ENCODE measurements at places on chromosomes 11 and 22. TPM values are rescaled to one million over a fixed set of nuclear protein-coding genes. Genes with fewer than 3 reads are reported as not detected.

DNA sequence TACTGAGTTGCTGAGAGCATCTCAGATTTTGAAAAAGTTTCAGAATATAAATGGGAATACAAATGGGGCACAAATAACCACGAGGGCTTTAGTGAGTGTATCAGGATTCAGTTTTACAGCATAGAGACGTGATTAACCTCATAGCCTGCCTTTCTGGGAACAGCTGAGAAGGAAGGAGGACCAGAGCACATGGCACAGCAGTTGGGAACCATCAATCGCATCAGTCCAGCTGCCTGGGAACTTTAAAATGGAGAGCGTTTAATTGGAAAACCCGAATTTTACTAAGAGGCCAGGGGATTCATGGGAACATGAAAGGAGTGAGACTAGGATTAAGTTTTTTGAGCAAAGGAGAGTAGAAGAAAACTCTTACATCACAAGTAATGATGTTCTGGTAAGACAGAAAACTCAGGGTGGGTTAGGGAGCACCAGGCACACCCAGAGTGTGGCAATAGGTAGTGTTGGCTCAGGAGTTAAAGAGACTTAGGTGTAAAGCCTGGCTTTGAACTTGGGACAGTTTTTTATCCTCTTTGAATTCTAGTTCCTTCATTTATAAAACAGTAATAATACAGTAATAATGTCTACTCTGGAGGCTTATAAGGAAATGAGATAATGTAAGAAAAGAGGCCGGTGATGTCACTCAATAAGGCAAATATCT is 40.2 kb downstream of the FZD4 start:
- no peak overlapping the region for H3K27ac ChIP-seq
- H3K4me3 ChIP-seq = no peak overlapping the region
- H3K27me3 ChIP-seq = no peaks in the 10 kb centered on the region

GRCh38 chr11:70049045-70049444 is 29.1 kb upstream of the ANO1 start:
- H3K27me3 ChIP-seq = no peaks in the 10 kb centered on the region
- H3K36me3 ChIP-seq = no peaks in the 10 kb centered on the region
- H3K27ac ChIP-seq = peak overlapping the region; percentile 87
- peak; percentile 11 for DNase-seq

The PRODH gene
- total RNA-seq = 16.1 TPM

The LAYN gene
- total RNA-seq = 9.2 TPM
